ENCODE measurements at places on chromosomes 5 and 9.

DNA sequence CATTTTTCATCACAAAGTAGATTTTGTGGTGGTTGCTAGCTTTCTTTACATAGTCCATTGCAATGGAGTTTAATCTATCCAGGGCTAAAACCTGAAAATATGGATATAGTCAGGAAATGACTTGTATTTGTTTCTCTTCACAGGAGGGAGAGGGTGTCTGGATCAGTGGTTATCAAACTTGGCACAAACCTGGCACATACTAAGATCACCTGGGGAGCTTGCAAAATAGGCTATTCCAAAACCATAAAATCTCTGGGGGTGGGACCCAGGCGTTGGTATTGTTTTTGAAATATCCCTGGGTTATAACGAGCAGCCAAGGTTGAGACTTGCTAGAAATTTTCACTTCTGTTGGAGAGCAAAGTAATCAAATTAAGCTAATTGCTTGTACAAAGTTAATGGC is 179.9 kb downstream of the PCSK1 start:
- DNase-seq: no peak

DNA sequence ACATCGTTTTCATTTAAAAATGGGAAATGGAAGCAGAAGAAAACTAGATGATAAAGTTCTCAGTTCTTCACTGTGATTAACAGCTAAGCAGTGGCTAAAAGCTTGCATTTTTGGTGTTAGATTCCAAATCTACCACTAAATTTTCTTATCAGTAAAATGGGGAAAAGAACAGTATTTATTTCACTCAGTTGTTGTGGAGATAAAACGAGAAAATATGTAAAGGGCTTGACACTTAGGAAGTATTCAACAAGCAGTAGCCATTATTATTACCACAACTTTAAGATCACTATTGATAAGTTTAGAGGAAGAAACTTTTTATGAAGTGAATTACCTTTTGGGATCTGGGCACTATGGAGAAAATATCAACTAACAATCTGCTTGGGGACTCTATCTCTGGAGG is 4.5 kb downstream of the STOM start:
- no peak for DNase-seq

GRCh38 chr9:6896562-6896961 is 138.8 kb downstream of the KDM4C start:
- DNase-seq: no peak

- no peak for DNase-seq
Observed at GRCh38 chr5:38979535-38979934, 94.7 kb downstream of the RICTOR start.

- no peak for DNase-seq
Observed at GRCh38 chr5:128412145-128412930, 125.7 kb downstream of the FBN2 start.

DNA sequence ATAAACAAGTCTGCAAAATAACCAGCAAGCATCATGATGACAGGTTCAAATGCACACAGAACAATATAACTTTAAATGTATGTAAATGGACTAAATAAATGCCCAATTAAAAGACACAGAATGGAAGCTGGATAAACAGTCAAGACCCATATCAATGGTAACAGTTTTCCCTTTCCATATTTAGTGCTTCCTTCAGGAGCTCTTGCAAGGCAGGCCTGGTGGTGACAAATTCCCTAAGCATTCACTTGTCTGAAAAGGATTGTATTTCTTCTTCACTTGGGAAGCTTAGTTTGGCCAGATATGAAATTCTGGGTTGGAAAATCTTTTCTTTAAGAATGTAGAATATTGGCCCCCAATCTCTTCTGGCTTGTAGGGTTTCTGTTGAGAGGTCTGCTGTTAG is 120.2 kb upstream of the RASA1 start:
- no peak for DNase-seq

- no peak for DNase-seq
Observed at GRCh38 chr9:21081451-21081850, 3.7 kb upstream of the IFNB1 start.

- no peak for DNase-seq
Observed at GRCh38 chr5:173474881-173475287, 141.6 kb downstream of the BOD1 start.

DNA sequence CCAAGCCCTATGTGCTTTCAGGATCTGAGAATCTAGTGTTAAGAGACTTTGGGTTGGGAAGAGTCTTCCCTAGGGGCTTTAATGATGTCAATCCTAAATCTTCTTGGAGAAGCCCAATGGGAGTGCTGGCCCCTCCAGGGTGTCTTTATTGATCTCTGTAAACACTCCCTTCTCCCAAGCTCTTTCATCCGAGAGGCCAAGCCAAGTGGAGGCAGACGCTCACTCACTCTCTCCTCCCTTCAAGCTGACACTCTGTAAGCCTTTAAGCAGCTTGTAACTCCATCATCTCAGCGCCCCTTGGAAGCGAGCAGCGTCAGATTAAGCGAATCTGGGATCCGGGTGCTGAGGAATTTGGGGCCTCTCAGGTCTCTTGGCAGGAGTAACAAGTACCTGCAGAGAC is 37.7 kb downstream of the SPARC start:
- no peak for DNase-seq

- DNase-seq: no peak
Observed at GRCh38 chr9:6552498-6553121, 92.9 kb downstream of the GLDC start.

DNA sequence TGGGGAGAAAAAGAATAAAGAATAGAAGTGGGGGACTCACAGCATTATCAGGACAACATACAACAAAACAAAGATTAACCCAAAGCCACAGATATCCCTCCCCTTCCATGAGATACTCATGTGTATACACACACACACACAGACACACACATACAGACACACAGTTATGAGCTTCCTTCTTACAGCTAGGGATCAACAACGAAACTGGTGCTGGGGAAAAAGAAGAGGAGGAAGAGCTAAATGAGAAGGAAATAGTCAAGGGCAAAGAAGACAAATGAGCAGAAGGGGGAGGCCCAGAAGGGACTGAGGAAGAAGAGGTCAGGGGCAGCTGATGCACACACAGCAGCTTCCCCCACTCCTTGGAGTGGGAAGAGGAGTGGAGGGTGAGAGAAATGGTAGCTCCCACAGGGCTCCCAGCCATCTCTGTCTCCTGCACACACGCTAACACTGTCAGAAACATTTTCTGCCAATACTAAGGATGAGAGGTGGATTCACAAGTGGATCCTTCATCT is 66.2 kb downstream of the SIL1 start:
- DNase-seq: no peak

GRCh38 chr9:7313389-7313788 is 486.2 kb downstream of the DMAC1 start:
- no peak for DNase-seq

DNA sequence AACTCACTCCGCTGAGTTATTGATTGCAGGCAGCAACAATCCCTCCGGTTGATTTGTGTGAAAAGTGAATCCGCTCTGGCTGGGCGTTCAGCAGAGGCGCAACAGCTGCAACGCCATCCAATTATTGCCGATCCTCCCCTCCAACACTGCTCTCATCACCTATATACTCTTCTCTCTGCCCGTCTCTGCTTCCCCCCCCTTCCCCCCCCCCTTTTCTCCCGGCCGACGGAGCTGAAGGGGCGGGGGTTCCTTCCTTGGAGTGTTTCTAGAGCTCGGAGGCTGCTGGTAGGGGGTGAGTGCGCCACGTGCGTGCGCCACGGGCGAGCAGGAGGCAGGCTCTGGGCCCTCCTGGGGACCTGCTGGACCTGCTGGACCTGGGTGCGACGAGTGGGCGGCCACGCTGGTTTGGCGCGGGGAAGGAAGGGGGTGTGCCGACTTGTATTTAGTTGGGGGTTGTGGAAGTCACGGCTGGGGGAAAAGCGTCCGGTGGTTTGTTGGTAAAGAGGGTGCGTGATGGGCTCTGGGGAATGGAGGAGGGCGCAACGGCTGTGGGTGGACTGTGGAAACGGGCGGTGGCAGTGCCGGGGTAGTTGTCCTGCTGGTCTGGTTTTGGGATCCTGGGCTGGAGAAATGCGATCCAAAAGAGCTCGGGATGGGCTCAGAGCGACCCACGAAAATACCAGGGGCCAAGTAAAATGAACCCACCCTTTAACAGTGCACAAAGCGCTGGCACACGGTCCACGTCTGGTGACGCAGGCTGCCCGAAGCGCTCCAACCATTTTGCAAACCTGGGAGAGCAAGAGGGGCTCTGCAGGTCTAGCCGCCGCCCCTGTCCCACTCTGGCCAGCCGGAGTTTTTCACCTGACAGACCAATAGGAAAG is 6.4 kb upstream of the MEF2C start:
- peak; percentile 49 for DNase-seq

GRCh38 chr5:36573438-36573837 is 33.0 kb upstream of the SLC1A3 start:
- no peak for DNase-seq

DNA sequence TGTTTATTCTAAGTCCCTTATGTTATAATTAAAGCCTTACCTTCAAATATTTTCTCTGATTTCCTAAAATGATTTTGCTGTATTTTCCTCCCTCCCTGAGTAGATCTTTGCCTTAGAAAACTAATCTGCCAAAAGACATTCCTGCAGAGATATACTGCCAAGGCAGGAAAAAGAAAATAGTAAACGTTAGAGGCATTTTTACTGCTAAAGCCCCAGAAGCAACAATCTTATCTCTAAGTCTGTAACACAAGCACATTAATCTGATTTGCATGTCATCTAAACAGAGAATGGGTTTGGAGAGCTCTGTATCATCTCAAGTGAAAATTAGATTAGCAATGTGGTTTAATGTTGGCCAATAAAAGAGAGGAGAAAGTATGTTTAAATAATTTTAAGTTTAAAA is 847.7 kb downstream of the MAT2B start:
- DNase-seq: no peak

- DNase-seq: no peak
Observed at GRCh38 chr5:154900066-154900465, 37.9 kb downstream of the GEMIN5 start.

Data from GM10248 (cell line).